ENCODE measurements at places on chromosomes 4 and X.

GRCh38 chr4:25870081-25870480 lies 7.3 kb upstream of the SEL1L3 start:
- no peak for DNase-seq

DNA sequence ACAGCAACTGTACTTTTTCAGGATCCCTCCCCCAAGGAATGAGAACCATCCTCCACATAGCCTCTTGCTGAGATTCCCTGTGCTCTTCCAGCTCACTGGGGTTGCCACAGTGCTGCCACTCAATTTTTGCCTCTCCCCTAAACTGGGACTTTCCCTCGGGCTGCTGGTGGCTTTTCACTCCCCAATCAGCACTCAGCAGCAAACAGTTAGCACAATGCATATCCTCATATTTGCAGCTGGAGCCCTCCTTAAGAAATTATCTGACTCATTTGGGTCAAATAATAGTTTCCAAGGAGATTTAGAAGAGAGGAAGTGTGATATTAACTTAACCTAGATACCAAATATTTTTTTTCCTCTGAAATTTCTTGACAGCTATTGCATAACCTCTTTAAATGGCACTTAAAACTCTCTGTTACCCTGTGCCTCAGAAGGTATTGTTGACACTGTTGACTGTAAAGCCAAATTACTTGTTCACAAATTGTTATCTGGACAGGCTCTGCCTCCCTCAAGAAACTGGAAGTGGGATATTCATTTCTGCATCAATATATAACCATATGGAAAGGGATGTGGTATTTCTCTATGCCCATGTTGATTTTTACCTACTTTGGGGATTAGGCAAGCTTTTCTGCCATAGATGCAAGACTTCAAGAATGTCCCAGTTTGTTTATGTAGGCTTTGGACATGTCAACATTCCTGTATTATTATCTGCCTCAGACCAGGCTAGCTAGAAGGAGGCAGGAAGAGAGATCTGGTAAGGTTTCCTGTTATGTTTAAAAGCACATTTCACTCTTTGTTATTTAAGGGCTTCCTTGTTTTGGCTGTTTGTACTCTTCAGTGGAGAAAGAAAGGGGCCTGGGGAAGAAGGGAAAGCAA lies 58.0 kb downstream of the SEPTIN11 start:
- no peak for DNase-seq

- DNase-seq = no peak
Observed at GRCh38 chr4:124167602-124168001, 544.9 kb downstream of the ANKRD50 start.

GRCh38 chr4:12987284-12987683 lies 496.9 kb downstream of the RAB28 start:
- DNase-seq = no peak

Measured in B cell (primary cell).